Activated CD4-positive, alpha-beta T cell treated with anti-CD3 and anti-CD28 coated beads for 24 hours (primary cell): ENCODE measurements at places on chromosomes 5 and 9.

GRCh38 chr5:86374611-86375010 is 243.1 kb upstream of the COX7C start:
- no peak for DNase-seq

GRCh38 chr9:123089040-123089439 is 55.6 kb downstream of the GPR21 start:
- DNase-seq = no peak

DNA sequence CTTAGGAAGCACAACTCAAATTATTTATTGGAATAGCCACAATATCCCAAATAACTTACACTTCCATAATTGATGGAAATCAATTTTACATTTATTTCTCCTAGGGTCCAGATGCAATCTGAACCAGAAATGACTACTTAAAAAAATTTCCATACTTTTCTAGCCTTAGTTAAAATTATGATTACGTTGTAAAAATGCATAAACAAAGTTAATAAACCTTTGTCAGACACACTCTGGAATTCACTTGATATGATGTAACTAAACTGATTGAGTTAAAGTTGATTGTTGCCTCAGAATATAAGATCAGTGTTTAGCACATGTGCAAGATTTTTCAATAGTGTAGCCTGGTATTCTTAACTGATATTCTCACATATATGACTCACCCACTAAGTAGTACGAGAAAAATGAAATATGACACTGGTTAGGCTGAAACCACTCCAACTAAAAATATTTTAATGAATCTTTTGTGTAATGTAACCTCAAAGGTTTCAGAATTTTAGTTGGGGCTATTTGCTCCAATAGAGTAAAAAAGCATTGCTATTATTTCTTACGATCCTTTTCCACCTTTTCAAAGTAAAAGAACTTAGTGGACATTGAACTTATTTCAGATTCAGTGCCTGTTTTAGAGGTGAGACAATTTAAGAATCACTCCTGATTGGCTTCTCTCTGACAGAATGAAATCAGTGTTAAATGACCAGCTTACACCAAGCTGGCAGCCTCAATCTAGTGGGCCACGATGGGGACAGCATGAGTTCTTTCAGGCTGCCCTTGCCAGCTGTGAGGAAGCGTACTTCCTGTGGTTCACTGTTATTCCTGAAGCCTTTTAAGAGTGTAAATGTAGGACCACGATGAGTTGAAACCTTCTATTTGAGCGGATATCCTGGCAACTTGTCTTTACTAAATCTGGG is 277.2 kb upstream of the CDH9 start:
- DNase-seq = no peak

DNA sequence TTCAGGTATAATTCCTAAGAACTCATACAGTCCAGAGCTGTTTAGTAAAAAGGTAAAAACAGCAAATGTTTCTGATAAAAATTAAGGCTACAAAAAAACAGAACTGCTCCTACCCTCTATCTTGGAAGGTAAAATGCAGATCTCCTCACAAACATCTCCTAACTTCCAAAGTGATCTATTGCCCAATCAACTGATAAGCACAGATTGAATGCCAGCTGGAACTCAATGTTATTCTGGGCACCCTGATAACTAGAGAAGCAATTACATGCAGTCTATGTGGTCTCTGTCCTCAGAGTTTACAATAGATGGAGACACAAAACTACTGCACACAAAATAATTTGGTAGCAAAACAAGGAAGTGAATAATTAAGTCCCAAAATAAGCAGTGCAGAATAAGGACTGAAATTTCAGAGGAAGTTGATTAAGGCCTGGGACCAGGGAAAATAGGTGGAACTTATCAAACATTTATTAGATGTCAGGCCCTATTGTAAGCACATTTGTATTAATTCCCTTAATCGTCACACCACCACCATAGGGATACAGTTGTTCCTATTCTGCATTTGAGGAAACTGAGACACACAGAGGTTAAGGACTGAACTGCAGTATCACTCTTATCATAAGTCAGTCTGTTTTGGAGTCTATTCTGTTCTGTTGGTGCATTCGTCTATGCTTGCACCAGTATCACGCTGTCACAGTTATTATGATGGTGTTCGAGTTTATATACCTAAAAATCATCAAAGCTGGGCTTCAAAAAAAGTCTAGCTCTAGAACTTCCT is 102.2 kb upstream of the TARS1 start:
- no peak for DNase-seq

GRCh38 chr5:25095261-25095660 is 450.5 kb upstream of the CDH10 start:
- DNase-seq = no peak
